ENCODE measurements at places on chromosomes 12 and 14.

DNA sequence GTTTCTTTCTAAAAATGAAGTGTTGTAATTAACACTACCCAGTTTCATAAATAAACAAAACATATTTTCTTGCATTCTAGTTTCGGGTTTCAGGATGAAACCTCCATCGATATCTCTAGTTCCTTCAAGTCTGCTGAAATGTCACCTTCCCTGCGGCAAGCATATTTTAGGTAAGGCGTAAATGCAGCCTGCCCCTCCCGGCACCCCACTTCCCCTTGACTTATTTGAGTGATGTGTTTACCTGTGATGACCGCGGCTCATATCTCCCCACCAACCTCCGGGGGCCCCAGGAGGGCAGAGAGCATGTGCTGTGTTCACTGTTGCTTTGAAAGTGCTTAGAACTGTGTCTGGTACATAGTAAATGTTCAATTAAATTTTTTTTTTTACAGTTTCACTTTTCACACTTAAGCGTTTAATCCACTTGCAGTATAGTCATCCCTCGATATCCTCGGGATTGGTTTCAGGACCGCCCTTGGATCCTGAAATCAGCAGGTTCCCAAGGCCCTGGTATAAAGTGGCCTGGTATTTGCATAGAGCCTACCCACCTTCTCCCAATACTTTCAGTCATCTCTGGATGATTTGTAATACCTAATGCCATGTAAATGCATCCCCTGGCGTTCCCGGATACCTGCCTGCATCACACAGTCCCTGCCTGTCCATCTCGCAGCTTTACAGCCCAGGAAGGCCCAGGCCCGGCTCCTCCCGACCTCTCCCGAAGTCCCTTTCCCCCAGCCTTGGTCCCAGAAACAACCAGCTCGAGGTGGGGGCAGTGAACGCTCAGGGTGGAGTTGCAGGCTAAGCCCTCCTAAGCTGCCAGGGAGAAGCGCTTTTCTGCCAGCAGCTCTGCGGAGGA, 40.2 kb upstream of the FBRSL1 start:
- no peak for DNase-seq

GRCh38 chr12:12892681-12893141, 1.3 kb downstream of the GPRC5A start:
- DNase-seq = no peak

DNA sequence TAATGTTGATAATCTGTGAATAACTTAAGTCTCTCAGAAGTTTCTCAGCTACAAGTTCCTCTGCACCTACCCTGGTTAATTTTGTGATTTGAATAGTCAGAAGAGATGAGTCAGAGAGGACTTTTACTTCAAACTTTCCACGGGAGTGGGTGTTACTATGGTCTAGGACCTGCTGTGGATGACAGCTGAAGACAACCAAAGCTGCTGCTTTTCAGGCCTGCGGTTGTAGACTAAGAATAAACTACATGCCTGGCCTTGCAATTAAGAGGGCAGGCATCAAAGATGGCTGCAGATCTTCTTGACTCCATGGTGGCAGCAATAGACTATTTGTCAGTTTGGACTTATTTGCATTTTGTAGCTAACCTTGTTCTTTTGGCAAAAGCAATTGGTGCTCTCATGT, 227.1 kb upstream of the KRR1 start:
- no peak for DNase-seq

GRCh38 chr12:22670762-22671161, 45.8 kb downstream of the ETNK1 start:
- DNase-seq = peak; percentile 4

- no peak for DNase-seq
These were observed 822.8 kb downstream of the GALC start for GRCh38 chr14:87170179-87170578.

DNA sequence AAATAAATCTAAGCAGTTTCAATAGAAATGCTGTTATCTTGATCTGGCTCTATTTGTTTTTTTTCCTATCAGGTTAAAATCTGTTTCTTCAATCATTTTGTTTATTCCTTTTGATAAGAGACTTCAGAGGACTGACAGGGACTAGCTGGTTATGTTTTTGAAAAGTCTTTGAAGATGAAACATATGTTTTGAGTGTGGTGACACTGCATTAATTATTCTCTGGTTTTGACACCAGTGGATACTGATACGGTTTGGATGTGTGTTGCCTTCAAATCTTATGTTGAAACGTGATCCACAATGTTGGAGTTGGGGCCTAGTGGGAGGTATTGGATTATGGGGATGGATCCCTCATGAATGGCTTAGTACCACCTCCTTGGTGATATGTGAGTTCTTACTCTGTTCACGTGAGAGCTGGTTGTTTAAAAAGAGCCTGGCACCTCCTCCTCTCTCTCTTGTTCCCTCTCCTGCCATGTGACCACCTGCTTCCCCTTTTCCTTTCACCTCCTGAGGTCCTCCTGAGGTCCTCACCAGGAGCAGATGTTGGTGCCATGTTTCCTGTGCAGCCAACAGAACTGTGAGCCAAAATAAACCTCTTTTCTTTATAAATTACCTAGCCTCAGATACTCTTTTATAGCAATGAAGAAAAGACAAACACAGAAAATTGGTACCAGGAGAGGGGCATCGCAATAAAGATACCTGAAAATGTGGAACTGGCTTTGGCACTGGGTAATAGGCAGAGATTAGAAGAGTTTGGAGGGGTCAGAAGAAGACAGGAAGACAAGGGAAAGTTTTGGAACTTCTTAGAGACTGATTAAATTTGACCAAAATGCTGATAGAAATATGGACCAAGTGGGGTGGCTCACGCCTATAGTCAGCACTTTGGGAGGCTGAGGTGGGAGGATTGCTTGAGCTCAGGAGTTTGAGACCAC, 23.0 kb downstream of the RASSF3 start:
- DNase-seq = no peak
